ENCODE measurements at places on chromosomes 6 and 20.

DNA sequence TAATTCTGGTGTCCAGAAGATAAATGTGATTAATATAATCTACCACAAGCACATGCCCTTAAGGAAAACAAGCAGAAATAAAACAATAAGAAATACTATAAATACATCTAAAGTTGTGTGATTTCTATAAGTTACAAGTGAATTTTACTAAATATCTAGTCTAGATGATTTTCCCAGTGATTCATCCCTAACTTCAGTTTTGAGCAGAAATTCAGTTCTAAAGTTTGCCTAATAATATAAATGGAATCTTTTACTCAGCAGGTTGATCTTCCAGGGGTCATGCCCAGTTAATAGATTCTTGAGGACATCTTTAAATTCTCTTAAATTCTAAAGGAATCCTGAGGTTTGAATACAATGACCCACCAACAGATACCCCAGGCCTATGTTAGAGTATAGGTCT, 37.3 kb downstream of the PDE7B start:
- no peak for DNase-seq

- DNase-seq, result no peak
Measured at GRCh38 chr20:53352727-53353440, 240.8 kb downstream of the ZNF217 start.

DNA sequence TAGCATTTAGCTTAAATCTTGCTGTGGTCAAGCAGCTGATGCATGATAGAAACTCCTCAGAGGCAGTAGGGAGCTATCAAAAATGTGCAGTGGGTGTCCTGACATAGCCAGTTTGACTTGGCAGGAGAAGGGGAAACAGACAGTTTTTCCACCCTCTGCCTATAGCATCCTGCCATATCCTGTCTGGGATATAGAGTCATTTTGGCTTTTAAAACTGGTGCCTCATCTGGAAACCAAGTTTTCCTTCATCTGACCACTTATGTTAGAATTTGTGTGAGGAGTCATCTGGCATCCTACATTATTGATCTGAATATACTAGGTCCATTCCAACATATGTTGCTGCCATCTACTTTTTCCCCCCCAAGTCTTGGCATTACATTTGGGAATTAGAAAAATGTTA, 284.1 kb downstream of the CD109 start:
- no peak for DNase-seq

- peak; percentile 92 for DNase-seq
Measured at GRCh38 chr20:62795023-62795761, 1.1 kb upstream of the MRGBP start.

DNA sequence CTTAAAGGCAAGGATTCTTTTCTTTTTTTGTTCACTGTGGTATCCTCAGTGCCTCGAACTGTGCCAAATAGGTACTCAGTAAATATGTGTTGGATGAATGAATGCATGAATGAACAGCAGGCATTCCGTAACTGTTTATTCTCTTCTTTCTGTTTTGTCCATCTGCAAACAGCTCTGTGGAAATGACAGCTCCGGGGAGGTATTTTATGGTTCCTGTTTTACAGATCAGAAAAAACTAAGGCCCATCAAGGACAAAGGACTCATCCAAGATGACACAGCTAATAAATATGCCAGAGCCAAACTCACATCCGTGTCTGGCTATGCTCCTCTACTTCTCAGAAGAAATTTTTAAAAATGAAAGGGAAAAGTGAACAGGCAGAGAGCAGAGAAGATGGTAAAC, 21.0 kb downstream of the JPH2 start:
- no peak for DNase-seq

GRCh38 chr20:57993716-57994431, 234.6 kb downstream of the ANKRD60 start:
- no peak for DNase-seq

- no peak for DNase-seq
Measured at GRCh38 chr6:227074-227782, 65.1 kb upstream of the DUSP22 start.

- DNase-seq, result peak; percentile 36
Measured at GRCh38 chr20:40938020-40938419, 90.6 kb upstream of the TOP1 start.

DNA sequence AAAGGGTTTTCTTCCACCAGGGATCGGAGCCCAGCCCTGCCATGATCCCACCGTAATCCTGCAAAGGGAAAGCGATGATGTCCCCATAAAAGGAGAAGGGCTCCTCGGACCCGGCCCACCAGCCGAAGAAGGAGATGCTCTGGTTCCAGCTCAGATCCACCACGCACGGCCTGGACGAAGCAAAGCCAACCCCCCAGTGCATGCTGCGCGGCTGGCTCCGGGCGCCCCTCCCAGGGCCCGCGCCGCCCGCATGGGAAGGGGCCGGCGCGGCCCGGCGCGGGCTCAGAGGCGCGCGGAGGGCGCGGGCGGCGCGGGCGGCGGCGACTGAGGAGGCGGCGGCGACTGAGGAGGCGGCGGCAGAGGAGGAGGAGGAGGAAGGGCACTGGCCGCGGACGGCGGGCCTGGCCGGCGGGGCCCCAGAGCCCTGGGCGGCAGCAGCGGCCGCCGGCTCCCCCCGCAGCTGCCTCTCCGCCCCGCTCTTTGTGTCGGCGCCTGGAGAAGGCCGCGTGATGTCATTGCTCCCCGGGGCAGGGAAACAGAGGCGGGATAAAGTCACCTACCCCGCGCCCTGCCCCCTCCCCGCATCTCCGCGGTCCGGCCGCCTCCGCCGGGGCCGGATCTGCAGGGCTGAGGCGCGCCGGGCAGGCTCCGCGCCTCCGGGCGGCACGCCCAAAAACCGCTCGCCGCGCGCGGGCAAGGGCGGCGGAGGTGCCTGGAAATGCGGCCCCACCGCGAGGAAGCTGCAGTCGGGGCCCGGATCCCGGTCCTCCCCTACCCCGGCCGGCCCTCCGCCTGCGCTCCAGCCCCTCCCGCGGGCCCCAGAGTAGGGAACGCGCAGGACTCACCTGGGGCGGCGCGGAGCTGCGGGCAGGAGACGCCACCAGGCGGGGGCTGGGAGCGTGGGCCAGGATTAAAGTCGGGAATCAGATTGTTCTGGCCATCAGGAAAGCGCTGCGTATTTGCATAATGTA, at the start of gene FAXC:
FAXC (minus strand) TSS at position 504 of the 971 bp plus-strand sequence; CDS start at position 202, 302 bp downstream.
- peak; percentile 73 for DNase-seq

GRCh38 chr20:41052742-41053419, 24.3 kb downstream of the TOP1 start:
- no peak for DNase-seq

DNA sequence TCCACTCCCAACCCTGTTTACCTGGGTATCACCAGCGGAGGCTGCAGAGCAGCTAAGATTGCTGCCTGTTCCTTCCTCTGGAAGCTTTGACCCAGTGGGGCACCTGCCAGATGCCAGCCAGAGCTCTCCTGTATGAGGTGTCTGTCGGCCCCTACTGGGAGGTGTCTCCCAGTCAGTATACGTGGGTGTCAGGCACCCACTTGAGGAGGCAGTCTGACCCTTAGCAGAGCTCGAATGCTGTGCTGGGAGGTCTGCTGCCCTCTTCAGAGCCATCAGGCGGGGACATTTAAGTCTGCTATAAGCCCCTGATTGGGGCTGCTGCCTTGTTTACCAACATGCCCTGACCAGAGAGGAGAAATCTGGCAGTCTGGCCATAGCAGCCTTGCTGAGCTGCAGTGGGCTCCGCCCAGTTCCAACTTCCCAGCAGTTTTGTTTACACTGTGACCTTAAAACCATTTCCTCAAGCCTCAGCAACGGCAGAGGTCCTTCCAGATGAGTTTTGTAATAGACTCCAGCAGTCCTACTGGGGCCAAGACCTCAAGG, 2.8 kb downstream of the RAET1E start:
- DNase-seq, result no peak

GRCh38 chr20:20411836-20412235, 43.9 kb downstream of the INSM1 start:
- DNase-seq, result no peak

DNA sequence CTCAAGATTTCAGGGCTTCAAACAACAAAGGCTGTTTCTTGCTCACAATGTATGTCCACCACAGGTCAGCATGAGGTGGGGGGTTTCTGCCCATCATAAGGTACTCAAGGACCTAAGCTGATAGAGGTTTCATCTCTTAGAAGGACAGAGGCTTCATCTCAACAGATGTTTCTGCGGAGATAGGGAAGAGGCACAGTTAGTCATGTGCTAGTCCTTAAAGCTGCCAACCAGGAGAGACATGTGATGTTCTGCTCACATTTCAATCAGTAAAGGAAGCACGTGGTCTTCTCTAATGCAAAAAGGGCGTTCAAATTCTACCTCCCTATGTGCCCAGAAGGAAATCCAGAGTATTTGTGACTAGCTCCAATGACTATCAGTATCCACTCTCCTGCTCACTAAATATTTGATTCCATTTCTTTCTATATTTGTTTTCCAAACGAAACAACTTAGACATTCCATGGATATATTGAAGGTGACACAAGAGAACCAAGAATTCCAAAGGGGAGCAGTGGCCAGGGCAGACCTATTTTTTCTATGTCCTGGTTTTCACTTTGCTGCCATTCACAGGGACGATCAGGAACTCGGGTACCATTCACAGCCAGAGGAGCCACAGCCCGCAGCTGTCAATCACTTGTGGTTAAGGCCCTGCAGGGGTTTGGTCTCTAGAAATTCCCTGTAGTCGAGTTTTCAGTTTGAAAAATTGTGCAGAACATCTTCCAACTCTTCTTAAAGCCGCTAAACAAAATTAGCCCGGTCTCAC, 173.2 kb upstream of the FOXA2 start:
- no peak for DNase-seq

DNA sequence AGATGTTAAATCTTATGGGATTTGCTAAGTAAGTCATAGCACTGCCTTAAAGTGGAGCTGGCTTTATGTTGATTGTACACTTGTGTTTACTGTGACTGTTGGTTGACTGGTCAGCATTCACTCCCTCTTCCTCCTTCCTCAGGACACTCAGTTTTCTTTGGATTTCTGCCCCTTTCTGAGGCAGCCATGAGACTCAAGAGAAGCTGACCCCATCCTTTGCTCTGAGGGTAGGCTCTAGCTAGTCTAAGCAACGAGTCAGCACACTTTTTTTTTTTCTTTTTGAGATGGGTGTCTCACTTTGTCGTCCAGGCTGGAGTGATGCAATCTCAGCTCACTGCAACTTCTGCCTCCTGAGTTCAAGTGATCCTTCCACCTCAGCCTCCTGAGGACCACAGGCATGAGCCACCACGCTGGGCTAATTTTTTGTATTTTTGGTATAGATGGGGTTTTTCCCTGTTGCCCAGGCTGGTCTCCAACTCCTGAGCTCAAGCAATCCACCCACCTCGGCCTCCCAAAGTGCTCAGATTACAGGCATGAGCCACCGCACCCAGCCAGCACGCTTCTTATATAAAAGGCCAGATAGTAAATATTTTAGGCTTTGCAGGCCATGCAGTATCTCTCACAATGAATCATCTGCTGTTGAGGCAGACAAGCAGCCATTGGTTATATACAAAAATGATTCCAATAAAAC, 191.4 kb downstream of the NFATC2 start:
- no peak for DNase-seq

GRCh38 chr6:112743323-112743722, 396.2 kb downstream of the RFPL4B start:
- DNase-seq, result no peak

DNA sequence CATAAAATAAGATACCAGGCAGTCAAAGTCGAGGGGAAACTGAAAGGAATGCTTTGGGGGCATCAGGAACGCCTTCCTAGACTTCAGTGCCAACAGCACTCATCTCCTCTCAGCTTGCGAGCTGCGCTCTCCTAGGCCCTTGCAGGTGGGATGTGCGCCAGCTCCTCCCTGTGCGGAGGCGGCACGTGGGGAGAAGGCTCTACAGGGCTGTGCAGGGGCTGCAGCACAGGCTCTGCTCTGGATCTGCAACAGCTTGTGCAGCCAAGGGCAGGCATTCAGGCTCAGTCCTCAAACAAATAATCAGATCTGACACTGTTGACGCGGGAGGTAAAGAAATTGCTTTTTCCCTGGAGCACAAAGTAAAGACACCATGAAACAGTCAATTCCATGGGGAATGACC, 144.8 kb downstream of the TTLL2 start:
- no peak for DNase-seq

DNA sequence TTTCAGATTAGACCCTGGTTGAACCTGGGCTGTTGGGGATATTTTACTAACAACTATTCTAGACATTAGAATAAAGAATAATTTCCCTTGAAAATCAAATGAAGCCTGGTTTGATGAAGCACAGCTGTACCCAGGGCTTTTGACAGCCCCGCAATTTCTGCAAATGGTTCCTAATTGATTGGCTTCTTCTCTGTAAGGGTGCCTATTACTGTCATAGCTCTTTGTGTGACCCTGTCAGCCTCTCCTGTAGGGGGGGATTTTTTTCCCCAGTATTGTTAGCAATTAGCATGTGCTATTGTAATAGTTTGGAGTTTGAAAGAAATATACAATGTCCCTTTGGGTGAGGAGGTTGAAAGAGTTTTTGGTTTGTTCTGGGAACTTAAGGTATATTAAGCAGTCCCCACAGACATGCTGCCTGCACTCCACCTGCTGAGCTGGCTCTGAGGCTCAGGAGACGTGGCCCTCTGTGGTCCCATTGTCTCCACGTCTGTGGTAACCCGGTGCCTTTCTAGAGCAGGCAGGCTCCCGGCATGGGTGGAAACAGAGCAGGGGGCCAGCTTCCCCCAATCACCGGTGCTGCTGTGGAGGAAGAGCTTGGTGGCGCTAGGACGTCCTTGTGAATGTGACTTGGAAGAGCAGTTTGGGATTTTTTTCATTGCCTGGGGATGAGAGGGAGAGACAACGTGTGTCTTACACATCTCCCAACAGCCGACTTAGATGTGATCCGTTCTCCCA, 47.3 kb upstream of the CLDN20 start:
- DNase-seq, result no peak

GRCh38 chr6:139588076-139588639, 213.7 kb upstream of the CITED2 start:
- no peak for DNase-seq

- no peak for DNase-seq
Measured at GRCh38 chr6:24387818-24388217, 14.9 kb upstream of the MRS2 start.

- no peak for DNase-seq
Measured at GRCh38 chr20:41169791-41170351, 32.5 kb downstream of the PLCG1 start.

DNA sequence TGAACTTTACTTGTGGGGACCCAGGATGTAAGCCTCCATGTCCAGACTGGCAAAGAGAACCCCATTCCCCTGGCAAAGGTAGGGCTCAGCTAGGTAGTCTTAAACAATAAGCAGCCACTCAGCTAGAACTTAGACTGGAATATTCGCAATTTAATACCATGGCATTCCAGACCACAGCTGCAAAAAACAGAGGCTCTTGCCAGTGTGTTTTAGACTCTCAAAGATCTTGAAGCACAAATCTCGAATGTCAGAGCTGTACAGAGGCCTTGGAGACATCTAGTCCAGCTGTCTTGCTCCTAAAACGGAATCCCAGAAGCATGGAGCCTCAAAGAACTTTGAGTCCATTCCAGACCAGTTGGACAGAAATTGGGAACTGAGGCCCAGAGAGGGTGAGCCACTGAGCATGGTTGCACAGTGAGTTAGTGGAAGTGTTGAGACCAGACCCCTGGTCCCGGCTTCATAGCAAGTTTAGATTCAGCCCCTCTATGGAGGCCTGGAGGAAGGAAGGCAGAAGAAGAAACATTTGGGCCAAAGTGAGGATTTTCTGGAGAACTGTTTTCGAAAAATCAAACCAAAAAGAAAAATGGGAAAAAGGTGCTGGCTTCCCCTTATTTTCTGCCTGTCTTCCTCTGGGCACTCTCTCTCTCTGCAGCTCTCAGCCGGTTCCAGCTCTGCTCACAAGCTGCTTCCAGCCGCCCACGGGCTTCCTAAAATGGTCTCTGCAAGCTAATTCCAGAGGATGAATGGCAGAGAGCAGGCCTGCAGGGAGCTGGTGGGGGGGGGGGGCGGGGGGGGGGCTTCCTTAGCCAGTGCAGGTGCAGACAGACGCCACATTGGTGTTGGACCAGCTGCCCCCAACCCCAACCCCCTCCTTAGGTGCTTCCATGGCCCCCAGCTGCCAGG, 32.4 kb downstream of the AAR2 start:
- no peak for DNase-seq
